Lower lobe of right lung (tissue), 2 donors: ENCODE measurements at places on chromosomes 3 and 15. TPM values are rescaled to one million over a fixed set of nuclear protein-coding genes. Genes with fewer than 3 reads are reported as not detected.

DNA sequence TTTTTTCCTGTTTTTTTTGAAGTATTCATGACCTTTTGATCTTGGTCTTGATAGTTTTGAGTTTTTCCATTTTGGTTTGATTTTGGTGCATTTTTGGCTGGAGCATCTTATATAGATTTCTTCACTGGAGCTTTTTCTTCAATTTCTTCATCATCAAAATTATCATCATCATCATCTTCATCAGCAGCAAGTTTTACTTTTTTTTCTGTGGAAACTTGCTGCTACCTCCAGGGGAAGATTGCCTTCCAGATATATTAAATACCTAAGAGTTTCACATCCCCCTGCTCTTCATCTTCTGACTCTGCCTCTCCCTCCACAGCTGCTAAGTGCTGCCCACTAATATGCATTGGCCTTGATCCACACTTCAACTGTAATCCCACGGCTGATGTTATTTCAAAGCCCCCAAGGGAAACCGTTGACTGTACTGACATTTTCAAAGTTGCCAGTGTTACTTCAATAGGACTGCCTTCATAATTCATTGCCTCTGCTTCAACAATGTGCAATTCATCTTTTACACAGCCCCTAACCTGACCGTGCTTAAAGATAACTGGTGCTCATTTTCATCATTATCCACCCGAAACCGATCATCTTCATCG is 151.7 kb downstream of the NR1D2 start:
- no peak for DNase-seq

Gene ERICH6
- not detected for total RNA-seq

Gene ACKR2
- total RNA-seq, result 5.3 TPM

Gene KIF15
- total RNA-seq, result 1.3 TPM

DNA sequence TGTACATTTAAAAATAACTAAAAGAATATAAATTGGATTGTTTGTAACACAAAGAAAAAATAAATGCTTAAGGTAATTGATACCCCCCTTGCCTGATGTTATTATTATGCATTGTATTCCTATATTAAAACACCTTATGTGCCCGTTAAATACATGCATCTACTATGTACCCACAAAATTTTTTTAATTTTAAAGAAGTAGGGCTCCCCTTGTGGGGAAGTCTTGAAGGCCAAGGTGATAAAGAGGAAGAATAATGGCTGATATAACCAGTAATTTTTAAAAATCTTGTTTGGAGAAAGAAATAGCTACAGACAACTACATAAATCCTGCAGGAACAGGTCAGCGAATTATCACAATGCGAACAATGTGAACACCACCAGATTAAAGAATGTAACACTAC is 451.7 kb upstream of the ARHGEF26 start:
- DNase-seq, result no peak

GRCh38 chr3:171023566-171023965 is 3.0 kb downstream of the SLC2A2 start:
- no peak for DNase-seq

Gene CD80
- 8.6 TPM for total RNA-seq

DNA sequence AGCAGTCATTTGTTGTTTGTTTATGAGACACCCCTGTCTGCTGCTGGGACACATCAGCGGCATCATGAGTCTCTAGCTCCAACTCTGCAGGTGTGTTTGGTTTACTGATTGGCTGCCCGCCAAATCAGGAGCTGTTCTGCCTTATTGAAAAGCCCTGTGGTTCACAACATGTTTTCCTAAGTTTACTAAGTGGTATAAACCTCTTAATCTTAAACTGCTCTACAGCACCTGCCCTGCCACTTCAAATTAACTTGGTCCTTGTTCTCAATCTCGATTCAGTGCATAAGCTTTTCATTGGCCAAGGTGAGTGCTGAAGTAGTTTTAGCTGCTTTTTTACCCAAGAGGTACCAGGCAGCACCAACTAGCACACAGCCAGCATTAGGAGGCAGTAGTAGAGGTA is 77.8 kb upstream of the WDR72 start:
- peak; percentile 75 for DNase-seq

Gene CHMP2B
- 41.4 TPM for total RNA-seq

DNA sequence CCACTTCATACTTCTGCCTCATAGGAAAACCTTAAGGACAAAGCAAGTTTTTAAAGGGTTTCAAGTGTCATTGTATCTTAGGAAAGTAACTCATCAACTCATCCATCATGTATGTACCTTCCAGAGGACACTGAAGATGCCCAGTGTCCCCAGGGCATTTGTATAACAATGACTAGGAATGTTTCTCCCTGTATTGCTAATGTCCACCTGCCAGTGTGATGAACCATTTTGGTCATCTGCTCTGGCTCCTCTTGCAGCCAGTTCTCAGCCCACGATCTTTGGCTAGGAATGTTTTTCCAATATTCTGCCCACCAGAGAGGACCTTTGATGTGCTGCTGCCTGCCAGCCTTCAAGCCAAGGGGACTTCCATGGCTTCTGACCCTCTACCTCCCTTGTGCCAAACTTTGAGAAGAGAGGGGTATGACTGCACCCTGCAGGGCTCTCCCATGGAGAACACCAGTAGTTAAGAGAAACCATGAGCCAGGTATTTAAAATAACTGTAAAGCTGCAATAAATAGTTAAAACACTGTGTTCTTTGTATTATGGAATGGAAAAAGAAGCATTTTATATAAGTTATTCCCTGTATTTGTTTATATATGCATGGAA is 11.4 kb downstream of the LMOD3 start:
- DNase-seq, result no peak

GRCh38 chr15:42491539-42492225 is 741 bp upstream of the ZNF106 start:
- DNase-seq, result no peak

GRCh38 chr3:57675530-57675929 is 17.3 kb downstream of the DENND6A start:
- DNase-seq, result no peak

DNA sequence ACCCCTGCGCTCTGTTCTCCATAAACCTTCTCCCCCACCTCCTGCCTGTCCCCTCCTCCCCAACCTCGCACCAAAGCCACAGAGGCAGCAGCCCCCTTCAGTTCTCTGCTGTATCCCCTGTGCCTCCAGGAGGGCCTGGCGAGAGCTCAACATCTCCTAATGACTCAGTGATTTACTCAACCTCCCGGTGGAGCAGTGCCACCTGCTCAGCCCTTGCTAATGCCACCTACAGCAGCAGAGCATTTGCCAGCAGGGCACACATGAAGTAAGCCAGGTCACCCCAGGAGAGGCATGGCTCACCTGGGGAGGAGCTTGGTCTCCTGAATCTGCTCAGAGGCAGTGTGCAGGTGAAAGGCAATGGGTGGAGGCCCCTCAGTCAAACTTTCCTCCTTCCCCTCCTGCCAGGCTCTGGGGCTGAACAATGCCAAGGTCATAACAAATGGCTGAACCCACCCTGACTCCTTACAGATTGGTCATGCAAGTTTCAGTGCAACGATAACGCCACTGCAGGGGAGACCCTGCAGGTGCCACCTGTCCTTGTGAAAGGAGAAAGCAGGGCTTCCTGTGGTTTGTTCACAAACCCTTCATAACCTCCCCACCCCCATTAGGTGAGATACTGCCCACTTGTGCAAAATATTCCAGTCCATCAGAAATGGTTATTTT is 19.8 kb downstream of the TRPM1 start:
- DNase-seq, result no peak

GRCh38 chr3:3802046-3802445 is 2.8 kb downstream of the LRRN1 start:
- DNase-seq, result no peak

Gene SLC15A2
- total RNA-seq, result 63.6 TPM

Gene LRRC58
- 19.5 TPM for total RNA-seq

GRCh38 chr3:52195823-52196331 is 2.1 kb upstream of the ALAS1 start:
- DNase-seq, result peak; percentile 71

- DNase-seq, result peak; percentile 24
Observed at GRCh38 chr3:184560531-184560930, 1.1 kb upstream of the EPHB3 start.

Gene SH3GL3
- 2.6 TPM for total RNA-seq
